NCI-H510A treated with DMSO at 0.1 percent for 48 hours (cell line): ENCODE measurements at places on chromosomes 12 and 14.

GRCh38 chr12:100141998-100142850, 450 bp downstream of the BLTP3B start:
- DNase-seq, result peak; percentile 73

- no peak for DNase-seq
Observed at GRCh38 chr12:107236824-107237511, 143.6 kb upstream of the CRY1 start.

- peak; percentile 42 for DNase-seq
Observed at GRCh38 chr14:59511916-59512575, 27.7 kb downstream of the JKAMP start.

- DNase-seq, result no peak
Observed at GRCh38 chr12:124402248-124403066, 107.6 kb downstream of the RFLNA start.

DNA sequence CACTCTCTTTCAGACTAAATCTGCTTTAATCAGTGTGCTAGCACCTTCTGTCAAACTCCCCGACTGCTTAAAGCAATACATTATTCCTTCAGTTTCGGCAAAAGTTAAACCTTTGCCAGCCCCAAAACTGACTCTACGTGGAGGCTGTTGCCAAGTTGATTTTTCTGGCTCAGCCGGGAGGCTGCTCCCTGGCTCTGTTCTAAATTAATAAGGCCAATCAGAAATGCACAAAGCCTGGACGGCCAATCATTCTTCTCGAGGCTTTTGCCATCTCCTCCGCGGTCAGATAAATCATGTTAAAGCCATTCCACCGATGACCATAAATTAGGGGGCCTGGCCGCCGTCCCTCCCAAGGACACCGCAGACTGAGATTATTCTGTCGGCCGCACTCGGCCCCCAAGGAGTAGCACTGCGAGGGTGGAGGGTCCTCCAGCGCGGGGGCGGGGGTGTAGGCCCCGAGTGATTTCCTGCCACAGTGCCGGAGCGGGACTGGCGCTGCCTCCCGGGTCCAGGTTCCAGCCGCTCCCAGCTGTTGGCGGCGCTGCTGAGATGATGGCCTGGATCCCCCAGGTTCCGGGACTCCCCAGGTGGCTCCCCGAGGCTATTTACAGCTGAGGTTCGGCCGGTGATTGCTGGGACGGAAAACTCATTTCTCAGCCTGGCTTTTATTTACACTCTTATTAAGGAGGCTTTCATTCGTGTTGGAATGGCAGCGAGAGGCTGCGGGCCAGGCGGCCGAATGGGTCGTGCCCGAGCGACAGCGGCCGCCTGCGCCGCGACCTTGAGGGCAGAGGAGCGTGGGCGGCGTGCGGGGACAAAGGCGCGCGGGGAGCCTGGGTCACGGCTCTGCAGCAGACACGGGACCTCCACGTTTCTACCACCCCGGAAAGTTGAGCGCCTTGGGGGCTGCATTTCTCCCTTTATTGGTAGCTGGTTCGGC, 165.1 kb downstream of the MON2 start:
- peak; percentile 45 for DNase-seq

- DNase-seq, result no peak
Observed at GRCh38 chr14:89681086-89682018, 264.3 kb upstream of the FOXN3 start.

GRCh38 chr12:124721501-124722162, 142.0 kb downstream of the SCARB1 start:
- DNase-seq, result no peak

- no peak for DNase-seq
Observed at GRCh38 chr12:65670775-65671174, 153.5 kb upstream of the HMGA2 start.
